ENCODE measurements at places on chromosomes 2 and 18.

DNA sequence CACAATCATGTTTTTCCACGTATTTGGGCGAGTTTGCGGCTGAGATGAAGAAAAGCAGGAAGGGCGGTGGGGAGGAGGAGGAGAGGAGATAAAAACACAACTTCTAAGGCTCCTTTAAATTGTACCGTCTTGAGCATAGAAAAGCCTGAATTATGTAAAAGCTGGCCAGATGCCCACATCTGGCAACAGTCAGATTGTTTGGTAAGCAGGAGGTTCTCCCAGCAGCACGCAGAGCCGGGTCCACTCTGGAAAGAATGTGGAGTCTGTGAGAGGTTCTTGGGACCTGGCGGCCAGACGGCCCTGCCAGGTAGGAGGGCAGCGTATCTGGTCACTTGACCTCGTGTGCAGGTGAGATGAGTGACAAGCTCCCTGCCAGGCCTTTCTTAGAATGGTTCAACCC, 215.3 kb upstream of the APCDD1 start:
- no peak for DNase-seq

DNA sequence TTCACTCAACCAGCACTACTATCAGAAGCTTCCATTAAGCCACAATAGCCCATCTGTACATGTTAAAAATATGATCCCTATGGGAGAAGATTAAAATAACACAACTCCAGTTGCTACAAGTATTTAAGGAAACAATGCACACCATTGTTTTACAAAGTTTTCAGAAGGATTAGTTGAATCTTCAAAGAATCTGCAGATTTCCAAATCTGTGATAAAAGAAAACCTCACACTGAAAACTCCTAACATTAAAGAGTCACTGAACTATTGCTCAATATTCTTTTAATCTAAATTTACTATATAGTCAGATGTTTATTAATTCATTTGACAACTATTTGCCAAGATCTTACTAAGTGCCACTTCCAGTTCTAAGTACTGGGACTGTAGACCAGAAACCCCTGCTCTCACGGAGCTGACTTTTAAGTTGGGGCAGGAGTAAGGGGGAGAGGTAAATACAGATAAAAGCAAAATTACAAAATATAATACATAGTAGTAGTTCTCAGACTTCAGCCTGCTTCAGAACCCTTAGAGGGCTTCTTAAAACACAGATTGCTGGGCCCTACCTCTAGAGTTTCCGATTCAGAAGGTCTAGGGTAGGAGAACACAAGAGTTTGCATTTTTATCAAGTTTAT, 94.4 kb downstream of the STK39 start:
- DNase-seq = no peak

- DNase-seq = no peak
Observed at GRCh38 chr2:21930226-21930625, 806.5 kb downstream of the TDRD15 start.

GRCh38 chr2:100283724-100284501, 38.4 kb downstream of the LONRF2 start:
- DNase-seq = no peak

DNA sequence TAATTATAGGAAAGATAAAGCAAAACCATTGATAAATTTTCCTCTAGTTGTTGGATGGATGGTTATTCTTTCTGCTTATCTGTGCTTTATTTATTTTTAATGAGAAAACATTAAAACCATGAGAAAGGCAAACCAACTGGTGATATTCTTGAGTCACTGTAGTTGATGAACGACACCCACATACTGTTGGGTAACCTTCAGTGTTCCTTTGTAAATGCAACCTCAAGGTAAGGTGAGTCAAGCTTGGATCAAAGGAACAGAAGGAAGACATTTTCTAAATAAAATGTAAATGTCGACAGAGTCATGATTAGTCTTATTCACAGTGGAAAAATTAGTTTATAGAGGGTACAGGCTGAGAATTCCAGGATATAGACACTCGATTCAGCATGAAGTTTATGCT, 12.7 kb downstream of the ABCB11 start:
- no peak for DNase-seq

GRCh38 chr2:20723543-20723942, 56.6 kb downstream of the GDF7 start:
- DNase-seq = no peak

- DNase-seq = no peak
Observed at GRCh38 chr2:191443446-191443845, 198.2 kb downstream of the MYO1B start.

- DNase-seq = no peak
Observed at GRCh38 chr2:167052825-167053224, 164.5 kb downstream of the XIRP2 start.

GRCh38 chr2:46976556-46977279, 61.1 kb upstream of the MCFD2 start:
- DNase-seq = no peak

DNA sequence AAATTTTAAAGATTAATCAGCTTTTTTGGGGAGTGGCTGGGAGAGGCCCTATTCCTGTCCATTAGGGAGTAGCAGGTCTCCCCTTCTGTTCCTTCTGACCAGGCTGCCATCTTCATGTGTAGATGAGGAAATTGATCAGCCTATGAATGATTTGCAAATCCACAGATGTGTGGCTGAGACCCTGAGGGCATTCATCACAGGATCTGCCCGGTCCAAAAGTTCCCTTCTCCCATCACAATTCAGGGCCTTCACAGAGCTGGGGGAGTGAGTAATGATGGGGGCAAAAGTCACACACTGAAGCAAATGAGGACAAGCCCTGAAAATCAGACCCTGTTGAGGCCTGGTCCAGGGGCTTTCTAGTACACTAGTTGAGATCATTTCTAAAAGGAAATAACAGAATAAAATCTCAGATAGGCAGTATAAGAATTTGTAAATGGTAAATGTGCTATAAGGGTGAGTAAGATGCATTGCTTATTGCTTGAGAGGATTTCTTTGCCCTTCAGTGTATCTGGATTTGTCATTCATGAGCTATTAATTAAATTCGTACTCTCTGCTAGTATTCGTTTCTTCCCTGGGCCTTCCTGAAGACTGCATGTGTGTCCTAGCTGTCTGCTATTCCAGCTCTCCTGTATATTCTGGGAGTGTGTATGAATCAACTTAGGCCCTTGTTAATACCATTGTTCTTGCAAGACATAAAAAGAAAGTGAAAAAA, 53.2 kb downstream of the SETBP1 start:
- no peak for DNase-seq

GRCh38 chr2:7004636-7005035, 87.4 kb downstream of the RNF144A start:
- no peak for DNase-seq

- DNase-seq = no peak
Observed at GRCh38 chr2:118832791-118833715, 14.4 kb downstream of the EN1 start.

GRCh38 chr2:71887196-71887595, 260.5 kb downstream of the CYP26B1 start:
- DNase-seq = no peak

- DNase-seq = no peak
Observed at GRCh38 chr18:3901811-3902210, 451.8 kb downstream of the TGIF1 start.

- DNase-seq = no peak
Observed at GRCh38 chr2:12109363-12110017, 363.1 kb downstream of the LPIN1 start.

GRCh38 chr18:55300936-55301531, 287.0 kb downstream of the TCF4 start:
- no peak for DNase-seq

GRCh38 chr2:234098681-234099080, 48.2 kb downstream of the SPP2 start:
- DNase-seq = no peak

DNA sequence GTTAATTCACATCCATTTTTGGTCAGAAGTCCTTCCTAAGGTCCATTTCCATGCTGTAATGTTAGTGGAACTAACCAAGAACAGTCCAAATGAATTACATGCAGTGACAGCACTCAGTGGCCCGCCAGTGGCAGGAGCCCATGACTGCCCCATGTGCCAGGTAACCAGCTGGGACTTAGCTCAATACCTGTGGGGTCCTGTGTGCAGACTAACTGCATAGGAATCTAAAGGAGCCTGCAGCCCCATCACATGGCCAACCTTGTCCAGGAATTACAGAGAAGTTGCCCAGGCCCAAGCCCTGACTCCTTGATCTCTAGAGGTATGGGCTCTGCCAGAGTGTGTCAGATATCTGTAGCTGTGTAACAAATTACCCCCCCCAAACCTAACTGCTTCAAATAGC, 35.4 kb upstream of the GPR17 start:
- no peak for DNase-seq

DNA sequence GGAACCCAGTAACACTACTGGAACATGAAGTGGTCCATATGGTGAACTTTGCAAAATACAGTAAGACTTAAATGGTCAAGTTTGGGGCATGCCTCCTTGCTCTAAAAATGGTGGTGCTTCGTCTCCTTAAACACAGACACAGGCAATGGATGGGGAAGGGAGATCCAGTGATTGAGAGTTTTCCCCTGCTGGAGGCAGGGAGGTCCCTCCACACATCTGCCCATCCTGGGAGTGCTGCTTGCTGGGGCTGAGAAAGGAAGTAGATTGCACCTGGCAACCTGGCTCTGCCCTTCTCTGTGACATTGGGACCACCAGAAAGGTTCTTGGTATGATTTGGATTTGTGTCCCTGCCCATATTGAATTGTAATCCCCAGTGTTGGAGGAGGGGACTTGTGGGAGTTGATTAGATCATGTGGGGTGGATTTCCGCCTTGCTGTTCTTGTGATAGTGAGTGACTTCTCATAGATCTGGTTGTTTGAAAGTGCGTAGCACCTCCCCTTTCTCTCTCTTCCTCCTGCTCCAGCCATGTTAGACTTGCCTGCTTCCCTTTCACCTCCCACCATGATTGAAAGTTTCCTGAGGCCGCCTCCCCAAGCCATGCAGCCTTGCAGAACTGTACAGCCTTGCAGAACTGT, 35.4 kb upstream of the SKOR2 start:
- DNase-seq = no peak

- DNase-seq = no peak
Observed at GRCh38 chr2:20578266-20578894, 72.5 kb downstream of the HS1BP3 start.

DNA sequence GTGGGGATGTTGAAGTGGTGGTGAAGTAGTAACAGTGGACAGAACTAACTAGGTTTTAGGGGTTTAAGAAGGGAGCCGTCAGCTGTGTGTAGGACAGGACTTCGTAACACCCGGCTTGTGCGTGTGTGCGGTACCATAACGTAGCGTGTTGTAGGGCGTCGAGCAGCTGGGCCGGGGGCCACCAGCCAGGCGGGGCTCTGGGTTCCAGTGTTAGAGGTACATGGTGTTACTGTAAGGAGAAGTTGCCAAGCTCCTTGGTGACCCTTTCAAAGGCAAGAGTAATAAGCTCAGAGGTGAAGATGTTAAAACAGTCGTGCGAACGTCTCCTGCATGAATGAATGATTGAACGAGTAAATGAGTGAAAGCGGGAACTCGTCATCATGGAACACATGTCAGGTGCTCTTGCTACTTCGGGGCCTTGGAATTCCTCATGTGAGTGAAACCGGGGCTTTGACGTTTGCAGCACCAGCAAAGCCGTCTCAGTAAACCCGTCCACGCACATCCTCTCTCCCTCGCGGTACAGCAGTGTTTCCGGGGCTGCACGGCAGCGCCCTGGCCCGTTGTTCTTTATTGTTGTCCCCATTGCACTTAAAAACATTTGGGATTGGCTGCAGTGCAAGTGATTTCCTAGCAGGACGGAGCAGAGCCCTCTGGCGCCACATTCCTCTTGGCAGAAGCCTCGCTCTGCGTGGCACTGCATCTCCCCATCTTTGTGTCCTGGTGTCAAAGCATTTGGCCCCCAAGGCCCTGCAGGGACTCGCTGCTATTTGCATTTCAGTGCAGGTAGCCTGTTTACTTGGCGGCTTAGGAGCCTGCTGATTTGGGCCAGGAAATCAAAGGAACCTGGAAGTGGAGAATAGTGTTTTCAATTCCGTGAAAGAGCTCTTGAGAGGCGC, 115.0 kb downstream of the GBX2 start:
- DNase-seq = no peak

DNA sequence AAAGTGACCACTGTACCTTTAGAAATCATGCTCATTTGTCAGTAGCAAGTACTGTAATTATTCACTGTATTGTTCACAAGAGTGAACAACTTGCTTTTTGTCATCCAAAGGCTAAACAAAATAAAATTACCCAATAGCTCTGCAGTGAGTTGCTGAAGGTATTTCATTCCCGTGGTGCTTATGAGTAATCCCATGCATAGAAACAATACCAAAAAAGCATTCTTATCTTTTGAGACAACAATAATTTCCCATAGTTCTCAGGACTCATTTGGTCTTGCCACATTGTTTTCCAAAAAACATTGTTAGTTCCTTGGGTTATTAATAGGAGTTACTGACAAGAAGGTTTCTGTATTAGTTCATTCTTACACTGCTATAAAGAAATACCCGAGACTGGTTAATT, 503.2 kb upstream of the FAM98A start:
- no peak for DNase-seq

- no peak for DNase-seq
Observed at GRCh38 chr2:19796035-19796695, 105.6 kb downstream of the TTC32 start.

- no peak for DNase-seq
Observed at GRCh38 chr2:27572998-27573429, 9.8 kb upstream of the ZNF512 start.

DNA sequence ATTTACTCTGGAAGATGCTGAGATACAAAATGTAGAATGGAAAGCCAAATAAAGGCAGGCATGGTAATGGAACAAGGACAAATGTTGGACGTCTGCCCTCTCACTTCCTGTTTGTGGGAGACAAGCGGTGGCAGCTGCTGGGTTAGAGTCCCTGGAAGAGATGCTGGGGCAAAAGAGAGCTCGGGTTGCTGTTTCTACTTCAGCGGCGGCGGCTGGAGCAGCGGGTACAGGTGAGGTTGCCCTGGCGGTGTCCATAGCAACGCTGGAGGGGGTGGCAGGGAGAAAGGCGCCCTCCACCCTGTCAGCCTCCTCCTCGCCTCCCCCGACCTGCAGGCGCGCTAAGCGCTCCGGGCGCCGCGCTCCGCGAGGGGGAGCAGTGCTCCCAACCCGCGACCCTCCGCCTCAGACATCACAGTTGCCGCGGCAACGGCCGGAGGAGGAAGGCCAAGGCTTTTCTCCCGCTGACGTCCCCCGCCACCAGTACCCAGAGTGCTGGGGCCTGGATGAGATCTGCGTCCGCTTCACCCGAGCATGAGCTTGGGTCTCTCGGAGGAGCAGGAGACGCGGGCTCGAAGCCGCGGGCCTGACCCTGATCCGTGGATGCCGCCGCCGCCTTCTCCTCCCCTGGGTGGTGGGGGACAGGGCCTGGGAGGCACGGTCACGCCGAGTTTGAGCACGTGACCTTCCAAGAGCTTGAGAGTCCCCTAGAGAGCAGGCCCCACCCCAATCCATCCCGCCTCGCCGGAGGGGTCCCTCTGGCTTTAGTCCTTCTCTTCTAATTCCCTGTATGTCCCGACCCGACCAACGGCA, 65.6 kb downstream of the NOL4 start:
- DNase-seq = no peak

- DNase-seq = no peak
Observed at GRCh38 chr18:9742524-9743131, 34.5 kb downstream of the RAB31 start.

GRCh38 chr18:4391859-4392258, 63.2 kb downstream of the DLGAP1 start:
- no peak for DNase-seq
